NCI-H187 treated with DMSO at 0.1 percent for 48 hours (cell line): ENCODE measurements at places on chromosomes 1 and 21.
A peak's percentile ranks its signal among the peaks of the same experiment; 100 is the strongest.

GRCh38 chr1:10389271-10389973, 9.4 kb upstream of the PGD start:
- DNase-seq, result no peak

DNA sequence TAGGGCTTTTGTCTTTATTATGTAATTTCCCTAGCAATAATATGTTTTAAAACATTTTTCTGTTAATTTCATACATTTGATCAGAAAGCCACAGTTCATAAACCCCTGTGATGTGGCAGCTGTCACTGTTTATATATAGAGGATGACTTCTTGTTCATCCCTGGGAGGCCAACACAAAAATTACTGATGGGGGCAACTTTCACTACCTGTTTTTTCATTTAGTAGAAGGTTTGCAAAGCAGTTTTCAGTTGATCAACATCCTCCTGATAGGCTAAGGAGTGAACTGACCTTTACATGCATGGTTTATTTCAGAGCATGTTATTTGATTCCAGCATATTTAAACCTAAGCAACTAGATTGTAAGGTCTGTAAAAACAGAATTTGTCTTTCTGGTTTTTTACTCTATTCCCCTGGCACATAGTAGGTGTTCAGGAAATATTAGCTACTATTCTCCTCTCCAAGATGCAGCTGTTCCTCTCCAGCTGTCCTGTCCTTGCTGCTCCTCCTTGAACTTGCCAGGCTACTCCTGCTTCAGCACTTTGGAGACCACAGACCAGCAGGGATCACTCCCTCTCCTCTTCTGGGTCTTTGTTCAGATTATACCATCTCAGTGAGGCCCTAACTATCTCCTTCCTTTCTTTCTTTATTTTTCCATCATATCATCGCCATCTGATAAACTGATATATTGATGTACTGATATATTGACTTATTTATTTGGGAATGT, 54.7 kb downstream of the ROR1 start:
- no peak for DNase-seq

- no peak for DNase-seq
Observed at GRCh38 chr1:231186356-231187115, 24.7 kb downstream of the TRIM67 start.

DNA sequence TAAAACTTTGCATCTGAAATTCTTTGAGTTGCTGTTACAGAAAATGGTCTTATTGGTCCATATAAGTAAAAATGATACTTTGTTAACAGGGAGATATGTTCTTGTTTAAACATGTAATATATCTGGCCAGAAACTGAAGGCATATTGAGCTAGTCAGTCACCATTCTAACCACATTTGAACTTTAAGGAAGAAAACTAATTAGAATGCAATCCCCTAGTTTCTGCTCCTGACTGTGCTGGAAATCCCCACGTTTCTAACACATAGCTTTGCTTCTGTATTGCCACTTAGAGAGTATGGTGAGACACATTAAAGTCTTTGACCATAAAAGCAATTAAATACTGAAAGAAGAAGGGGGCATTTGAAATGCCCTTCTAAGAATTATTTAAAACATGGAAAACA, 32.1 kb upstream of the HIVEP3 start:
- no peak for DNase-seq

DNA sequence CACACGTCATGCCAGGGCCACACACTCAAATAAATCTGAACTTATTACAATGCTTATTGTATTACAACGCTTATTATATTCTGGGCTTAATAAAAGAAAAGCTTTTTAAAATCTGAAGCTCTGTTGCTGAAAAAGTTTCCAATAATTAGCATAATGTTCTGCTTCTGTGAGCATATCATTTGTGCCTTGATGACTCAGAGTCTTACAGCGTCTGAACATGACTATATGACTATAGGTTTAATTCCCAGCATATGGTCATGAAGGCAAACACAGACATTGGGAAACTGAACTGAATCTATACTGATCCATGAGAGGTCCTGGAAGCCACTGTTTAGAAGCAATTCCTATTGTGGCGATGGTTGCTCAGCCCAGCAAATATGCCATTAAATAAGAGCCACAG, 66.3 kb downstream of the SIM2 start:
- no peak for DNase-seq

DNA sequence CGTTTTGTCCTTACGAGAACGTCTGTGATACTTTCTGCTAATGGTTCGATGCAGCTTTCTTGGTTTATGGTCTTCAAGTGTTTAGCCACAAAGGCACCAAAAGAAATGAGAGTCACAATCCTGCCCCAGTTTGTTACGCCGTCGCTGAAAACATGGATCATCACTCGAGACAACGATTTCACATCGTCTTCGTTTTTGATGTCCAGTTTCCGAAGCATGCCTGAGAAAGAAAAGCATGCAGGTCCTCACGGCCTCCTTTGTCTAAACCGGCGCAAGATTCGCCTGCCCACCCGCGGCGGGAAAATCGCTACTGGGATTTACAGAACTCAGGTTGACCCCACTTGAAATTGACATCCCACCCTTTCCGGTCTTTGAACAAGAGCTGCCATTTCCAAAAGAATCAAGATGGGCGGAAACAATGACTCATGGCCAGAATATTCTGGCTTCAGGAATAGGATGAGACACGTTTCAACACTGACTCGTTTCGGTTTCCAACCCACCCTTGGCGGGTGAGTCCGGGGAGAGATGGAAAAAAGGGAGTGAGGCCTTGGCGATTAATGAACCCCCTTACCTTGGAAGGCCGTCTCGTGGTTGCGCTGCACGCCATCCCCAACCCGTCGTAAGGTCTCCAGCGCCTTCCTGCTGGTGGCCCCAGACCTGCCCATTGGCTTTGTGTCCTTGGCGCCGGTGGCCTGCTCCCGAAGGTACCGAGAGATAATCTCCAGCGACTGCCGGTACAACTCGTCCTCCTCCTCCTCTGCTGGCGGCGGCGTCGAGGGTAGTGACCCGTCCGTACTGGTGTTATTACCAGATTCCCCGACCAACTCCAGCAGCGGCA, 919 bp downstream of the MCL1 start:
- DNase-seq, result no peak

- DNase-seq, result no peak
Observed at GRCh38 chr1:171794085-171794484, 12.6 kb downstream of the METTL13 start.

- DNase-seq, result no peak
Observed at GRCh38 chr1:199173356-199173755, 534.5 kb downstream of the PTPRC start.

DNA sequence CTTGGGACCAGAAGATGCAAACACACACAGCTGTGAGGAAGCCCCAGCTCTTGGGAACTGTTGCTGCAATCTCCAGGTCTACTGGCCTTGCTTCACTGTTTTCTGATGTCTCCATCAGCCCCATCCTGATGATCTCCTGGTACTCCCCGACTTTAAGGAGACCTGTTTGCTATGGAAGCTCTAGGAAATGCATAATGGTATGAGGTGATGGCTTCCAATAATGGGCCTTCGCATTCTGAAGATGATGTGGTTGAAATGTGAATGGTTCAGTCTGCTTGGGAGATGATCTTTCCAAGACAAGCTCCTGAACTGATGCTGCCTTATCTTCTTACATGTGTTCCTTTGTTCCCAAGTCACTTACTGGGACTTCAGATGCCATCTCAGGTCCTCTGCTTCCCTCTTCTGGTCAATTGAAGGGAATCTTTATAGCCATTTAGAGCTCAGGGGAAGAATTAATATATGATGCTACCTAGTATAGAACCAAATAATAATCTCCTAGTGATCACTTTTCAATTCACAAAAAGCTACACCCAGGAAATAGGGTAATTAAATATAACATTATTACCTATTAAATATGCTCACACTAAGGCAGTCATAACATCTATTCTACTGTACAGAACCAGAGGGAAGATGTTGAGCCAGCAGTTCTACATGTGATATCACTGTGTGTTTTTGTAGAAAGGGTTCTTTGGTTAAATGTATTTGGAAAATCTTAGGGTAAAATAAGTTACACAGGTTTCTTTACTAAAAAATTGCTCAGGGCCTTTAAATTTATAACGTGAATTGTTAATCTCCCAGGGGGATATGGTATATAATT, 73.9 kb upstream of the VTCN1 start:
- DNase-seq, result peak; percentile 78

DNA sequence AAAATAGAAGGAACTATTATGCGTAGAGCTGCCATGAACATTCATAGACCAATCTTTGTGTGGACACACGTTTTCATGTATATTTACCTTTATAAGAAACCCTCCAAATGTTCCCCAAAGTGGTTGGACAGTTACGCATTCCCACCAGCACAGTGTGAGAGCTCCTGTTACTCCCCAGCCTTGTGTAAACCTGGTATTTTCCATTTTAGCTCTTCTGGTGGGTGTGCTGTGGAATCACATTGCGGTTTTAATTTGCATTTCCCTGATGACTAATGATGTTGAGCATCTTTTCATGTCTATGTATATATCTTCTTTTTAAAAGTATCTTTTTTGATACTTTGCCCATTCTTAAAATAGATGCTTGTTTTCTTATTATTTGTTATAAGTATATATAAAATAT, 3.2 kb upstream of the UBASH3A start:
- DNase-seq, result no peak

DNA sequence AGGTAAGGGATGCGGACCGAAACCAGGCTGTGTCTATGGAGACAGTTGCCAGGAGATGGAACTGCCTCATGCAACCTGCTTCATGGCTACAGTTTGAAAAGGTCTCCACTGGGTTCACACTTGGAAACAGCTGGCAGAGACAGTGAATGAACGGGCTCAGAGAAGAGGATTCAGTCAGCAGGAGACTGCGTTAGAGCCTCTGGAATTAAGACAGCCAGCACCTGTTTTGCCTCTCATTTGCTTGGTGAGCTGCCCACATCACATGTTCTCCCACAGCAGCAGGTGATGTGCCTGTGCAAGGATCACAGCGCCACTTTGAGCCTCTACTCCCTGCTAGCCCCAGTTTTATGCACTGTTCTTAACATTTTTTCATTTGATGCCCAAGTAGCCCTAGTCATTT, 321.0 kb downstream of the PLPP3 start:
- DNase-seq, result peak; percentile 16

GRCh38 chr1:235100194-235100772, 28.4 kb downstream of the TOMM20 start:
- no peak for DNase-seq

DNA sequence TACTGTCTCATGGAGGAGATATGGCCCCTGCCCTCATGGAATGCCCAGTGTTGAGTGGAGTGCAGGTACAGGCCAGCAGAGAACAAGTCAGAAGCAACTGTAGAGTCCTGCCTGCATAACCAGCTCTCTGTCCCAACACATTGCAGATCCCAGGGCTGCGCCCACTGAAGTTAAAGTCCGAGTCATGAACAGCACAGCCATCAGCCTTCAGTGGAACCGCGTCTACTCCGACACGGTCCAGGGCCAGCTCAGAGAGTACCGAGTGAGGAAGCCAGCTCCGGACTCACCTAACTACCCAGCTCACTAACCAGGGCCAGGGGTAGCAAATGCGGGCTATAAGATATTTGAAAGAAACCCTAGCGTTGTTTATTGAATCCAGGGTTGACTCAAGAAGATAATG, 59.1 kb upstream of the CNTN2 start:
- DNase-seq, result no peak

DNA sequence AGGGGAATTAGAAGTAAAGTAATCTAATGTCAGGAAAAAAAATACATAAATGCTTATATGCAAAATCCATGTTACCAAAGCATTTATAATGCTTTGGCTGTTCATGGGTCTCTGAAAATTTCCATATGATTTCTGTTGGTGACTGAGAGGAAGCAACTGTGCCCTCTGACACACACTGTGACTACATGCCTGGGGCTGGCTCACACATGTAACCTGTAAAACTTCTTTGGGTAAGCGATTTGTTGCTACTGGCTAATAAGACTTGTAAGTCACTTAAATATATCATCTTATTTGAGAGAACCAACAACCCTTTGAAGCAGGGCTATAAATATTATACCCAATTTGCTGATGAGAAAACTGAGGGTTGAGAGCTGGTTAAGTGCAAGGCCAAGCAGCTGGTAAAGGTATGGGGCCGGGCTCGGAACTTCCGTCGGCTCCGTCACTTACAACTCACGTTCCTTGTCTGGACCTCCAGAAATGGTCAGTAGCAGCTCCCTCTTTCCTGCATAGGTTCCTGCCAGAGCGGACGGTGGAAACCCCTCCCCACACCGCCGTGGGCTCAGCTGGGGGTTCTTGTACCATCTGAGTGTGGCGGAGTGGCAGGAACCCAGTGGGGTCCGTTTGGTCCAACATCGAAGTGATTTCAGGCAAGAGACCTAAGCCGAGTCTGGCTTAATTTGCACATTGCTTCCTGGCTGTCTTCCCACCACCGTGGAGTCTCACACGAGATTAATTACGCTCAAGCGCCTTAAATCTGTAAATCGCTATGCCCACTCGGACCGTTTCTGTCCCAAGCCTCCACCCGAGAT, 714 bp downstream of the DFFA start:
- DNase-seq, result no peak

DNA sequence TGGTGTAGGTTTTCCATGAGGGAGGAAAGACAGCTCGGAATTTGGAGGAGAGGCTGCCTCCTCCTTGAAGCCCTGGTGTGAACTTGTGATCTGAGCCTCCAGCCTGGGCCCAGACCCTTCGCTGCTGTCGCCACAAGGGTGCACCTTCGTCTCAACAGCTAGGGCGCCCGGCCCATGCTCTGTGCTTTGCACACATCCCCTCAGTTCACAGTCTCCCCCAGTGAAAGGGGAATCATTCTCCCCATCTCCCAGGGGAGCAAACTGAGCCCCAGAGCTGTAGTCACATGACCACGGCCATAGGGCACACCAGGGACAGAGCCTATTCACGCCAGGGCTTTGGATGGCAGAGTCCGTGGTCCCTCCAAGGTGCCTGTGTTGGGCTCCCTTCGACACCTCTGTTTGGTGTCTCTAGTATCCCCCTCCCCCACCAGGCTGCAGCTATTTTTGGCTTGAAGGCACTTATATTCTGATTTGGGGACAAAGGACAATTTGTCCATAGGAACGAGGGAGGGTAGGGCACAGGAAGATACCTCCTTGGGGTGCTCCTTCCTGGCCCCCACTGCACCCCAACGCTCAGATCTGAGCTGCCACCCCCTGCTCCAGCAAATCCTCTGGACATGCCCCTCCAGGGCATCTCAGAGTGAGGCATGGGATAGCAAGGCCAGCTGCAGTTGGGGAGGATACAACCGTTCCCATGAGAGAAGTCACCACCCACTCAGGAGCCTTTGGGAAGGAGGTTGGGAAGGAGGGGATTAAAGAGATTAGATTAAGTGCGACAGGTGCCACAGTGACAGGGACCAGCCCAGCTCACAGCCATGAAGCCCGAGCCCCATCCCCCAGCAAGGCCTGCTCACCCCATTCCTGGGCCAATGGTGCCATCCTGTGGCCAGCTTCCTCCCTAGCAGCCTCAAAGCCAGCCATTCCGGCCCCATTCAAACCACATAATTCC, 15.7 kb downstream of the MATN1 start:
- peak; percentile 63 for DNase-seq
